Fibroblast of lung (primary cell): ENCODE measurements at places on chromosomes 7 and 10.

GRCh38 chr10:90007226-90007625, 305.8 kb downstream of the KIF20B start:
- peak; percentile 89 for DNase-seq

DNA sequence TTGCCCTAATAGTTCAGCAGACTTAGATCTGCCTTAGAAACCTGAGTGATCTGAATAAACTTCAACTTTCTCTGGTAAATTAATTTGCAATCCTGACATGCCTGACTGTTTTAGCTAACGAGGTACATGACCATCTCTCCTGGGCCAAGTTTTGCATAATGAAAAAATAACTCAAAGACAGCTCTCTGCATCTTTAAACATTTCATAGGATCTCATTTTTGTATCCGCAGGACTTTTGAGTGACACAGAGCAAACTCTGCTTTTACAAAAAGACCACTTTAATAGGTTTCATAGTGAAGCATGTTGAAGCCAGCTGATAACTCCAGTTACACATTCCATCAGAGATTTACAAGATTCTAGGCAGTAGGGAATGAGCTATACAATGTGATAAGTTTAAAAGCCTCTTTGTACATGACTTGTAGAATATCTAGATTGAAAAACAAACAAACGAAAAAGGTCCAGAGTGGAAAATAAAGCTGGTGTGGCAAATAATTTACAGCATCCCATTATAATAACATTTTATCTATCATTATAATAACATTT, 2.1 kb downstream of the PRKG1 start:
- DNase-seq = no peak

DNA sequence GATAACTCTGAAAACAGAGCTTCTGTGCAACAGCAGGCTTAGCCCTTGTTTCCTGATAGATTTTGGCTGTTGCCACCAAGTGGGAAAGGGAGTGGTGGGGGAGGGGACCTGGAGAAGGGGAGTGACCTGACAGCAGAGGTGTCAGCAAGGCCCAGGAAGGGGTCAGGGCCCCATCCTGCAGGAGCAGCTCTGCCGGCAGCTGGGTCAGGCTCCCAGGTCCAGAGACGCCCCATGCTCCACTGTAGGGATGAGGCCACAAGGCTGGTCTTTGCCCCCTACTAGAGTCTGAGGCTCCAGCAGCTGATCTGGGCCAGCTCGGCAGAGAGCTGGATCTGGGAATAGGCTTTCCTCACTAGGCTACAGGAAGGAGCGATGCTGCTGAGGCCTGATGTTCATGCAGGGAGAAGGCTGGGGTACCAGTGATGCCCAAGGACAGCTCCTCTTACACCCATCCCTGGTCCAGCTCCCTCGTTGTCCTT, 44.0 kb upstream of the ZMIZ1 start:
- DNase-seq = no peak

DNA sequence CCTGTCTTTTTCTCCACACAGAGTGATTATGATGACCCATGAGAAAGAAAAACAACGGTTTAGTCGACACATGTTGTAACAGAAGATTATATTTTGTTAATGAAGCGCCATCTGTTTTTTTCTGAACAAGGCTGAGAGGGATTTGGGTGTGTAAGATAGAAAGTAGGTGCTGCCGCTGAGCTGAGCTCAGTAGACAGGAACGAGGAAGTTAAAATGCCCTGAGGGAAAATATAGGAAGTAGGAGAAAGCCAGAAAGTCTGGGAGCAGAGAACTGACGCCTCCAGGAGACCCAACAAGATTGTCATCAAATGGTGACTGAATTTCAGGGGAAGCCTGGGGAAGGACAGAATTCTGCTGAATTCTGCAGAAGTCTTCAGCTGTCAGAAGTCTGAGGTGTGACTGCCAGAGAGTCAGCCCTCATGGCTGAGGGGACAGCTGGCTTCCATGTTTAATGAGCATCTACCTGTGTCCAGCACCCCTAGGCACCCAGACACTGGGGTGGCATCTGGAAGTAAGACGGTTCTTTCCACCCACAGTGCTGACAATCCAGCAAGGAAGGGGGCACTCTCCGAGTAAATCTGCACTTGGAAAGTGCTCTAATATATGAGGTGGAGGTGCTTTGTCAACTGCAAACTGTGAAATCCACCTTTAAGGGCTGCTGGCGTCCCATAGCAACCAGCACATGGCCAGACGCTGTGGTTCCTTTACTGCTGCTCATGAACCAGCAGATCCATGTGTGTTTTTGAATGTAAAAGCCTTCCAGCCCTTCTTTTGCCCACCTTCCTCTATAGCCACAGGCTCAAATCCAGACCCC, 12.5 kb upstream of the TSPAN15 start:
- DNase-seq = no peak

DNA sequence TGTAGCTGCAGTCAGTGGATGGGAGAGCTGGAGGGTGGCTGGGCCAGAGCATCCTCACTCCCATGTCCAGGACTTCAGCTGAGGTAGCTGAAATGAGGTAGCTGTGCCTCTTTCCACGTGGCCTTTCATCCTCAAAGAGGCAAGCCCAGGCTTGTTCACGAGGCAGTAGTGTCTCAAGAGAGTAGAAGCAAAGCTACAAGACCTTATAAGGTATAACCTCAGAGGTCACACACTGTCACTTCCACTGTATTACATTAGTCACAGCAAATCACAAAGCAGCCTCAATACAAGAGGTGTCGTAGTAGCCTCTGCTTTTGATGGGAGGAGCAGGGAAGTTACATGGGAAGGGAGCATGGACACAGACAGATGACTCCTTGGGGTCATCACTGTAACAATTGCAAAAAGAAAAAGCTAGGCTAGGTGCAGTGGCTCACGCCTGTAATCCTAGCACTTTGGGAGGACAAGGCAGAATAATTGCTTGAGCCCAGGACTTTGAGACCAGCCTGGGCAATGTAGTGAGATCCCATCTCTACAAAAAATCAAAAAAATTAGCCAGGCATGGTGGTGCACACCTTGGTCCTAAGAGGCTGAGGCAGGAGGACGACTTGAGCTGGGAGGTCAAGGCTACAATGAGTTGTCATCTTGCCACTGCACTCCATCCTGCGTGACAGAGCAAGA, 97.5 kb downstream of the SKIDA1 start:
- peak; percentile 34 for DNase-seq

- DNase-seq = no peak
These were observed 126.3 kb downstream of the COL26A1 start for GRCh38 chr7:101488826-101489572.

GRCh38 chr7:29066641-29067040, 79.7 kb downstream of the CPVL start:
- no peak for DNase-seq

GRCh38 chr7:17640730-17641377, 299.4 kb downstream of the SNX13 start:
- DNase-seq = peak; percentile 44

GRCh38 chr7:151868396-151869108, 8.4 kb downstream of the PRKAG2 start:
- peak; percentile 17 for DNase-seq

GRCh38 chr7:70614237-70615045, 517.5 kb upstream of the GALNT17 start:
- DNase-seq = peak; percentile 77

GRCh38 chr7:48088559-48089045, 463 bp upstream of the UPP1 start:
- peak; percentile 89 for DNase-seq

DNA sequence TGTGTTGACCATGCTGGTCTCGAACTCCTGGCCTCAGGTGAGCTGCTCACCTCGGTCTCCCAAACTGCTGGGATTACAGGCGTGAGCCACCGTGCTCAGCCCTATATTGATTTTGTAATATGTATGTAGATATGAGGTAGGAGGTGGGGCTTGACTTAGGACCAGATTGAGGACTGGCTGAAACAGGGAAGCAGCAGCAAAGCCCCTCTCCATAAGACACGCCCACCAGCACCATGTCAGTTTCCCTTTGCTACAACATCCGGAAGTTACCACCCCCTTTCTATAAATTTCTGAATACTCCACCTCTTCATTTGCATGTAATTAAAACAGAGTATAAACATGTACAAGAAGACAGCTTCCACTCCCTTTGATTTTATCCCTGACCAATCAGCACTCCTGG, 47.9 kb upstream of the MYL10 start:
- DNase-seq = no peak

GRCh38 chr7:112784603-112785002, 5.6 kb downstream of the TMEM168 start:
- DNase-seq = no peak

- peak; percentile 57 for DNase-seq
These were observed 29.9 kb upstream of the DDX50 start for GRCh38 chr10:68871105-68871711.

DNA sequence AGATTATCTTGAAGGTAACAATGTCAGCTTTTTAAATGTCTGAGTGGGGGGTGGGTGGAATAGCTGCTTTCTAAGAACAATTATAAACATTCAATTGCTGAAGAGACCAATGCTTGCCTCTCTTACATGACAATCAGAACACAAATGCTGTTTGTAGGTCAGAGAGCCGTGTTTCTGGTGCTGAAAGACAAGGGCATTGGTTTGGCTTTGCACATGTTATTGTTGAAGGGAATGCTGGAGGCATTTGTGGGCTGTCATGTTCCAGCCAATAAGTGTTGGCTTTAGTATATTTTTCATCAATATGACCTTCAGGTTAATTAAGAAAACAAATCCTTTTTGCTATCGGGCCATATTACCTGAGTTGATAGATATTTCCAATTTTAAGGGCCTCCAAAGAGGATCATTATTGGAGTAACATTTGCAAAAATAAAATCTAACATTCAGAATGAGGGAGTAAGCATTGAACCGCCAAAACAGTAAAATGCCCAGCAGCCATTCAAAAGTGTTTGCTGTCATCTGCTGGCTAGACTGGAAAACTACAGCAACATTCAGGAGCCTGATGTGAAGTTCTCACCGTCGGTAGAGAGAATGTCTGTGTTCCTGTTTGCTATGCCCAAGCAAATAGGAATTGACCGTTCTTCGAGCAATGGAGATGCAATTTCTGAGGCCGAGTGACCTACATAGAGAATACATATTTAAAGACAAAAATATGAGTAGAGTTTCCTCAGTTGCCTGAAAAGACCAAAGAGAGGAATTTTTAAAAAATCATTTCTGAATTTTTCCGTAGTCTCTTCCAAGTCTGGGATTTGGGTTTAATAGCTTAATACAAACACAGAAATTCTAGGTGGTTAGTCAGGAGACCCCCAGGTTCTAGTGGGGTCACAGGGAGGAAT, 118.9 kb downstream of the APBB1IP start:
- DNase-seq = peak; percentile 25

DNA sequence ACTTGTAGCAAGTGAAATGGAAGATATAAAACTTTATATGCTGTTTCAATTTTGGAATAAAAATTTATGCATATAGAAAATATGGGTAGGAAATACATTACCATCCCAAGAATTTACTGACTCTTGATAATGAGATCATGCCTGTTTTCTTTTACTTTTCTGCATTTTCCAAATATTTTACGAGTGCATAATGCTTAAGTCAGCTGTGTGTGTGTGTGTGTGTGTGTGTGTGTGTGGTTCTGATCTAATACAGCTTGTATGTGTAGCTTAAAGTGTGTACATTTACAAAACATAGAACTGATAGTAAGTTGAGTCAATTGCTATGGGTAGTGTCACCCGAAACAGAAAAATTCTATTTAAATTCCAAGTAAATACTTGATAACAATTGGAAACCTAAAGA, 315.9 kb upstream of the LRRN3 start:
- peak; percentile 52 for DNase-seq

GRCh38 chr10:102796407-102797176, 40.6 kb downstream of the CYP17A1 start:
- DNase-seq = peak; percentile 64

- no peak for DNase-seq
These were observed 4.3 kb downstream of the HNRNPF start for GRCh38 chr10:43404704-43405084.

DNA sequence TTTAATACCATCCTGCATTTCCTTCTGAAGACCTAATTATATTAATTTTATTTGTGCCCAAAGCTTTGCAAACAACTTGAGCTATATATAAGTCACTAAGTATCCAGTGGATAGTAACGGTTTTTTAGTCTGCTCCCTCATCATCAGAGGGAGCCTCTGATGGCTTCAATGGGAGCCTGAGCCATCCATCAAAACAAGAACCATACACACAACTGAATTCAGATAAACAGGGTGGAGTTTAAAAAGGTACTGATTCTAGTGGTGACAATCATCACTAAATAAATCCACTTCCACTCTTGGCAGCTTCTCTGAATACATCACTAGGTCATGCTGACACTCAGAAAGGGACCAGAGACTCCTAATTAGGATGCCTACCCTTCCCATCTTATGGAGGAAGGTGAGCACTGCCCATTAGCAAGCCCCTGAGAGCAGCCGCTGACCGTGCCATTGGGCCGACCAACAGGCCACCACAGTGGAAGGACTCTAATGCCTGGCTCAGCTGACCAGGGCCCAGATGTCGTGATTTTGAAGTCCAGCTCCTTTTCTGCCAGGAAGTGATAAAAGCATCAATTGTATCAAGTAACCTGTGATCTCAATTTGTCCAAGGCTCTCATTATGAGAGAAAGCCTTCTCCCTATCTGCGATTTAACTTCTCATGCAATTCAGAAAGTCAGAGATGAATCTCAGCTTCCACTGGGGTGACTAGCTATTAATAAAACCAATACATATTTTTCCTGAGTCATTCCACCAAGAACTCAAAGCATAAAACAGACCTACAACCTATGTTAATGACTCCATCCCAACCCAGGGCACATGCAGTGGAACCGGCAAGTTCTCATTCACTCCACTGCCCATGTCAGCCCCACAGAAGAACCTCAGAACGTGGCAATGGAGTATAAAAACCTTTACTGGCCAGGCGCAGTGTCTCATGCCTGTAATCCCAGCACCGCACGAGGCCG, 13.1 kb downstream of the VOPP1 start:
- no peak for DNase-seq

- no peak for DNase-seq
These were observed 224.1 kb downstream of the DOCK4 start for GRCh38 chr7:111982133-111982532.

GRCh38 chr7:123961771-123962170, 36.7 kb downstream of the SPAM1 start:
- peak; percentile 14 for DNase-seq

GRCh38 chr10:28839600-28840007, 162.3 kb downstream of the BAMBI start:
- peak; percentile 84 for DNase-seq

DNA sequence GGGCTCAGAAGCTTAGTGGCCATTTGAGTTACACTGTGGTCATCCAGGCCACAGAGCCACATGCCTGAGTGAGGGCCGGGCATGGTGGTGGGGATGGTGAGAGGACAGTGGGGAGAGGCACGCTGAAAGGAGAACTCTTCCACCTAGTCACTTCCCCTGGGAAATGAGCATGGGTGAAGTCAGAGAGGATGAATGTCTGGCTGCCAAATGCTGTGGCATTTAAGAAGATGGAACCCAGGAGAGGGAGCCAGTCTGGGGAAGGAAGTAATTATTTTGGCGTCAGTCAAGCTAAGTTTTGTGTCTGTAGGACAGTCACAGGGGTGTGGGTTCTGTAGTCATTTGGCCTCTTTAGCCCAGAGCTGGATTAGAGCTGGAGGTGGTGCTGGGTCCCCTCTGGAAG, 86.0 kb upstream of the PODXL start:
- no peak for DNase-seq

- peak; percentile 95 for DNase-seq
These were observed 53.9 kb downstream of the CUBN start for GRCh38 chr10:17075533-17076359.
